Hepatocyte (in vitro differentiated cells): ENCODE measurements at places on chromosomes 1 and 21. TPM values are rescaled to one million over a fixed set of nuclear protein-coding genes. Genes with fewer than 3 reads are reported as not detected.

DNA sequence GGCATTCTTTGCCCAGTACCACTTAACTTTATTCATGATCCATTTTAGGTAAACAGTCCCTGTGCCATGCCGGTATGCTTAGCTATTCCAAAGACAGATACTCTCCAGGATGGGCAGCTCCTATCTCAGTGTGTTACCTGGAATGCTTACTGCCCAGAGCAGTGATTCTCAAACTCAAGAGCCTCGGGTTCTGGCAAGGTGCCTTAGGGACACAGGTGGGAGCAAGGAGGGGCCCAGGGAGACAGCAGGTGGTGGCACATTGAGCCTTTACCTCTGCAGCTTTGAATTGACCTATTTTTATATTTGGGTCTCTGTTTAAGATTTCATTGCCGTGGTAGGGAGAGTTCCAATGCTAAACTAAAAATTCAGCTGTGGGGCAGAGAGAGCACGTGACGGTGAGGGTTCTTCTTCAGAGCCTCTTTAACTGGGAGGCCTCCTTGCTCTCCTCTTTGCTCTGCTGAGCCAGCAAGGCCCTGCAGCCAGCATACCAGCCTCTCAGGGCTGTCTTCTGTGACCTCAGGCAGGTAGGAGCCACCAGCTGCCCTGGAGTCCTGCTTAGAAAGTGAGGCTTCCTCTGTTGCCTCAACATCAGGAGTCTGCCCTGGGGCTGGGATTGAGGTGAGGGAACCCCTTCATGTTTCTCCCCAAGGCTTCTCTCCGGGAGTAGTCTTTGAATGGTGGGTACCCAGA lies 20.2 kb downstream of the PHGDH start:
- DNase-seq, result no peak

GRCh38 chr21:38289705-38290485 lies 33.1 kb downstream of the KCNJ15 start:
- DNase-seq, result peak; percentile 27

DNA sequence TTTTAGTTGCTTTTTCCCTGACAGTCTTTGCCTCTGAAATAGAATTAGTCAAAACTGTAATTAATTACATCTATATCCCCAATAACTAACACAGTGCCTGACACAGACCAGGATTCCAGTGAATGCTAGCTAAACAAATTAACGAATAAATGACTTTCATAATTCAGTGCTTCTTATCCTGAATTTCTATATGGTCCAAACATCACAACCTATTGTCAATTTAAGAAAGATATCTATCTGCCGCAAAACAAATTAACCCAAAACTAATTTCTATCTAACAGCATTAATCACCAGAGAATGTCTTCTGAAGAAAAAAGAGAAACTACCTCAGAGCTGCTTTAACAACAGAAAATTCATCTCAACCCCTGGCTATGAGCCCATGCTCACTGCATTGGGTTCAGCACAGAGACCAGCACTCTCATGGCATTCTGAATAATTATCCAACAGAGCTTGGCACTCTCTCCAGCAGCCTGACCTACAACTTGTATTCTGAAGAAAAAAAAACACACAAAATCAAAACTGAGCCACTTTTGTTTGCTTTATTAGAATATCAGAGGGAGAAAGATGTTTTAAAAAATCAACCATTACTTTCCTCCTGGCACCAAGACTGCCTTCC lies 547.3 kb upstream of the BEND5 start:
- no peak for DNase-seq

- no peak for DNase-seq
Measured at GRCh38 chr1:65189576-65190115, 41.6 kb downstream of the AK4 start.

- peak; percentile 76 for DNase-seq
Measured at GRCh38 chr1:214446772-214447556, 104.4 kb downstream of the PTPN14 start.

DNA sequence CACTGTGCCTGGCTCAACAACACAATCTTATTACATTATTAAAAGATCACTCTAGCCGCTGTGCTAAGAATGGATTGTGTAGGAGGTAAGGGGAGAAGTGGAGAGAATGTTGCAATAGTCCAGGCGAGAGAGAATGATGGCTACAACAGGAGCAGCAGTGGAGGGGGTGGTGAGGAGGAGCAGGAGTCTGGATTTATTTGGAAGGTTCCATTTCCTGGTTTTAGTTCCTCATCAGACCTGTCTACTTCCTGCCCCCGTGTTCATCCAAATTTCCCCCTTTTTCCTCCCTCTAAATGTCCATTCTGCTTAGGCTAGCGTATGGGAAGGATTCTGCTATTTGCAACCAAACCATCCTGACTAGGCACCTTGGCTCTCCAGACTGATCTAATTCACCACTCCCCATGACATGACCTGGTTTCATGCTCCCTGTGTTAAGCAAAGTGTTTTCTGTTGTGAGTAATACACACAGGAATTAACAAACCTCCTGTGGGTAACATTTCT lies 35.1 kb upstream of the EYA3 start:
- DNase-seq, result no peak

GRCh38 chr21:41169701-41170100 lies 1.7 kb downstream of the BACE2 start:
- no peak for DNase-seq

DNA sequence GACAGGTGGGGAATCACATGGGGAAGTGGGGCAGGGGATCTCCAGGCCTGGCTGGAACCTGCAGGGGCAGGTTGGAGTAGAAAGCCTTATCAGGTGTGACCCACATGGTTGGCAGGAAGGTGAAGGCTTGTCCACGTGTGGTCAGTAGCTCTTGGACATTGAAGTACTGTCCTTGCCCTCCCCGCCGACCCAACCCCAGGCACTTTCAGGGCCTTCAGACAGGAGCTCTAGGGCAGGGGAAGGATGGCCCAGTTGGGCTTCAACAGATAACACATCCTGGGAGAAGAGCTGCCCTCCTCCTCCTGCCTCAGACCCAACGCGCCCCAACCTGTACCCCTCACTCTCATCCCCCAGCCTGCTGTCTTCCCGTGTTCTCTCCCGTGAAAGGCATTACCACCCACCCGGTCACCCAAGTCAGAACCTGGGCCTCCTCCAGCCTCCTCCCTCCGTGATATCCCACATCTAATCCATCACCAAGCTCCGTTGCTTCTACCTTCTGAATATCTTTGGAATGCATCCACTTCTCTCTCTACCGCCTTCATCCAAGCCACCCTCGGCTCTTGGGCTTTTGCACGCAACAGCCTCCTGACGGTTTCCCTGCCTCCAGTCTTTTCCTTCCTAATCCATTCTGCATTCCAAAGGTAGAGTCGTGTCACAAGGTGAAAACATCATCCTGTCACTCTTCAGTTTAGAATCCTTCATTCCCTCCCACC lies 15.9 kb downstream of the PTPRF start:
- DNase-seq, result no peak

GRCh38 chr1:71298633-71299032 lies 217.8 kb upstream of the ZRANB2 start:
- DNase-seq, result no peak

- no peak for DNase-seq
Measured at GRCh38 chr1:48932366-48932765, 155.7 kb upstream of the BEND5 start.

DNA sequence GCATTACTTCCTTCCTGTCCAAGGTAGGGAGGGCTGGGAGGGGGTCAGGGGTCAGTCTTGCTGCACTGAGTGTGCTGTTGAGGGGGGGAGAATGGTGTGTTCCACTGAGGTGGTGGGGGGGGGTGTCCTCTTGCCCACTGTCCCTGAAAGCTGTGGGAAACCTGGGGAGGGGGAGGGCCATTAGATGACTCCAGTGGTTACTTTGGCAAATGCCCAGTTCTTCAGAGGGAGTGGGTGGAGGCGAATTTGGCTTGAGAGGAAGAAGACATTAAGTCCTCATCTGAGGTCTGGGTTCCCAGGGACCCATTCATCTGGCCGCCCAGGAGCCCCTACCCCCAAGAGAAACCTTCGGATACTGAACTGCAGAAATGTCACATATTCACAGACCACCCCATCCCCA lies 36.2 kb downstream of the MEF2D start:
- DNase-seq, result no peak

DNA sequence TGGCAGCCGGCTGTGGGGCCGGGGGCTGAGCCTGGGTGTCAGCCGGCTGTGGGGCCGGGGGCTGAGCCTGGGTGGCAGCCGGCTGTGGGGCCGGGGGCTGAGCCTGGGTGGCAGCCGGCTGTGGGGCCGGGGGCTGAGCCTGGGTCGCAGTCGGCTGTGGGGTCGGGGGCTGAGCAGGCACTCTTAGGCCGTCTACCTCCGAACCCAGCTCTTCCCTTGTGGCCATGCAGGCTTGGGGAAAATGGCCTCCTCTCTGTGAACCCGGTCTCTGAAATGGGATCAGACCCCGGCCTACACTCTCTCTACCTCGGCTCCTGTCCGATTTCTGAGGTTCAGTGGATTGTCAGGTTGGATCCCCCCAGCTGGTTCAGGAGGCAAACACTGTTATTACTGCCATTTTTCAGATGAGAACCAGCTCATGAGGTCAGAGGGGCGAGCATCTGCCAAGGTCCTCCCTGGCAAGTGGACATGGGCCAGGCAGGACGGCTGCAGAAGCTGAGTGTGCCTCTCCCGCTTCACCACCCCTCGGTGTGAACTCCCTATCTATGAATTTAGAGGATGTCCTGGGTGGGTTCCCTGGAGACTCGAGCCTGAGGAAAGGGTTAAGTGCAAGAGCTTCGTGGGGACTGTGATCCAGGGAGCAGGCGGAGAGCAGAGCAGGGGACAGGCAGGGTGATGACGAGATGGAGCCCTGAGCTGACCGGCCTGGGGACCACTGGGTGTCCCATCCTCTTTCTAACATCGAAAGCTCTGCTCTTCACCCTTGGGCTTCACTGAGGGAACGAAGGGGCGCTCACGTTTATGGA lies 10.9 kb upstream of the COL18A1 start:
- no peak for DNase-seq

GRCh38 chr1:53393325-53393792 lies 65.5 kb upstream of the LRP8 start:
- DNase-seq, result peak; percentile 82

DNA sequence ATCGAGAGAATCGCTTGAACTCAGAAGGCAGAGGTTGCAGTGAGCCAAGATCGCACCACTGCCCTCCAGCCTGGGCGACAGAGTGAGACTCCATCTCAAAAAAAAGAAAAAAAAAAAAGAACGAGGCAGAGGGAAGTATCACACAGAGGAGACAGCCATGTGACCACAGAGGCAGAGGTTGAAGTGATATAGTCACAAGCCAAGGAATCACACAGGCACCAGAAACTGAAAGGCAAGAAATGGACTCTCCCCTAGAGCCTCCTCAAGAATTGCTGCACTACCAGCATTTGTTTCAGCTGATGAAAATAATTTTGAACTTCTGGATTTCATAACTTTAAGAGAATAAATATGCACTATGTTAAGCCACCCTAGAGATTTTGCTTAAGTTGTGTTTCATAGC lies 459.6 kb downstream of the PTPRC start:
- DNase-seq, result no peak

GRCh38 chr1:206725109-206725963 lies 40.6 kb downstream of the MAPKAPK2 start:
- DNase-seq, result peak; percentile 57

- DNase-seq, result peak; percentile 43
Measured at GRCh38 chr1:35222322-35223083, 29.6 kb upstream of the SFPQ start.

- DNase-seq, result no peak
Measured at GRCh38 chr1:223319905-223320580, 43.9 kb downstream of the SUSD4 start.

DNA sequence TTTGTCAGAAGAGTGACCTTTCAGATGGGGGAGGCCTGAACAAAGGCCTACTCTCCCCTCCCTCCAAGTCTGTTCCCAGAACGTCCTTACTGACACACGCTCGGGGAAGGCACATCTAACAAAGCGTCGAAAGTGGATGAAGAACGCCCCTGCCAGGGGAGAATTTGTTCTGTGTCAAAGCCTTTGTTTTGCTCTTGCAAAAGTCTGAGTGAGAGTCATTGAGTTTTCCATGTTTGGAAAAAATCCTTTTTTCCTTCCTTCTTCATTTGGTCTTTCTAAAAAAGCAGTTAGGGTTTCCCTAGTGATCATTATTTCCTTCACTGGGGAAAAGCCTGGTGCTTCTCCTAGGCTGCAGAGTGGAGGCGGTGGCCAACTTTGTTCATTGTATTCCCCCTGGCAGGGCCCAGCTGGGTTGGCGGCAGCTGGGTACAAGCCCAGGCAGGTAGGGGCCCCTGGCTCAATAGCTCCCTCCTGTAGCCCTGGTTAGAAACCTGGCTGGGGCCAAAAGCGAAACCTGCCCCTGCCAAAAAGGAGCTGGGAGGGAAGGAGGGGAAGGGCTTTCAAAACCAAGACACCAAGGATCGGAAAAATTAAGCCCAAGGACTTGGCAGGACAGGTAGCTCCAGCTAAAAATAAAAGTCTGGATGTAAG lies 81.1 kb downstream of the ITPKB start:
- DNase-seq, result no peak

- DNase-seq, result no peak
Measured at GRCh38 chr1:4532656-4533055, 121.8 kb upstream of the AJAP1 start.

GRCh38 chr21:46181953-46182547 lies 2.2 kb downstream of the SPATC1L start:
- DNase-seq, result no peak

DNA sequence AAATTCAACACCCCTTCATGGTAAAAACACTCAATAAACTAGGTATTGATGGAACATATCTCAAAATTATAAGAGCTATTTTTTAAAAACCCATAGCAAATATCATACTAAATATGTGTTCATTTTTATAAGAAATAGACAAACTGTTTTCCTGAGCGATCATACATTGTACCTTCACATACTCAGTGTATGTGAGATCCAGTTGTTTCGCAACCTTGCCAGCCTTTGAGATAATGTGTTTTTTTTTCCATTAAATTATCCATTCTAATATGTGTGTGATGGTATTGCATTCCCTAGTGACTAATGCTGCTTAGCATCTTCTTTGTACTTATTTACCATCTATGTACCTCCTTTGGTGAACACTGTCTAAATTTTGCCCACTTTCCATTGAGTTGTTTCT lies 47.1 kb downstream of the CFH start:
- DNase-seq, result no peak

The CFHR3 gene
- 1.7 and 1.8 TPM in 2 replicates for total RNA-seq

The HSD11B1 gene
- 1.7 and 2.1 TPM in 2 replicates for total RNA-seq

The CNR2 gene
- not detected in 2 replicates for total RNA-seq

The KRTAP13-2 gene
- total RNA-seq, result not detected in 2 replicates

The MYBPH gene
- total RNA-seq, result not detected in 2 replicates

The MEX3A gene
- 11.0 and 12.0 TPM in 2 replicates for total RNA-seq

The TIMM17A gene
- total RNA-seq, result 54.5 and 65.0 TPM in 2 replicates

The FCRL5 gene
- total RNA-seq, result not detected in 2 replicates

The CPT2 gene
- 25.0 and 29.3 TPM in 2 replicates for total RNA-seq

The TRIM67 gene
- 0.12 and 0.13 TPM in 2 replicates for total RNA-seq

The PTPN7 gene
- total RNA-seq, result not detected in 2 replicates

The TRAF3IP3 gene
- total RNA-seq, result 0.13 and 0.20 TPM in 2 replicates

The CRYAA gene
- not detected in 2 replicates for total RNA-seq

The NAV1 gene
- total RNA-seq, result 15.0 and 15.2 TPM in 2 replicates

The FAM151A gene
- 9.8 and 15.7 TPM in 2 replicates for total RNA-seq

The PTAFR gene
- 0.37 and 0.96 TPM in 2 replicates for total RNA-seq

The SPATA1 gene
- 0.90 and 2.6 TPM in 2 replicates for total RNA-seq
